AG04450 (cell line): ENCODE measurements at places on chromosomes 1 and 21.

DNA sequence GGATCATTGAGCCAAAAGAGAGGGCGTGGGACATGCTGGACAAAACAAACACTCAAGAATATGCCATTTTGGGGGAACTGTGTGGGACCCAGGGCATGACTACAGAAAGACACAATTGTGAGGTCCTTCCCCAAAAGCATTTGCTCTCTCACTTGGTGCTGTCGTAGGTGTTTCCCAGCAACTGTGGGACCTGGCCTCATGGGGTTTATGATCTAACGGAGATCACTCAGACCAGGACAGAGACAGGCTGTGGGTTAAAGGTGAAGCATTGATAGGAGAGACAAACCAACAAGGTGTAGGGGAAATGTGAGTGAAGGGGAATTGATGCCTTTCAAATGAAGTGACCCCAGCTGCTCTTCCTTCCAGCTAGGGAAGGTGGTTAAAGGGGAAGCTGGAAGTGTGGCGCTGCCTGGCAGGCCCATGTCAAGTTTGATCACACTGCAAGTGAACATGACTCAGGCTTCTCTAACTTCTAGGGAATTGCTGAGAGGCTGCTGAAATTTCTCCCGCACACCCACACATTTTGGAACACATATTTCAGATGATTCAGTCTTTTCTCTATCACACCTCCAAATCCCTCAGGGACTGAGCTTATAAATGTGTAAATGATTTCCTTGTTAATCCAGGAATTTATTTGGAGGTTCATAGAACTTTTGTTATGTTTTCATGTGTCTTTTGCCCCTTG lies 30.2 kb downstream of the TRAF5 start:
- no peak for DNase-seq

DNA sequence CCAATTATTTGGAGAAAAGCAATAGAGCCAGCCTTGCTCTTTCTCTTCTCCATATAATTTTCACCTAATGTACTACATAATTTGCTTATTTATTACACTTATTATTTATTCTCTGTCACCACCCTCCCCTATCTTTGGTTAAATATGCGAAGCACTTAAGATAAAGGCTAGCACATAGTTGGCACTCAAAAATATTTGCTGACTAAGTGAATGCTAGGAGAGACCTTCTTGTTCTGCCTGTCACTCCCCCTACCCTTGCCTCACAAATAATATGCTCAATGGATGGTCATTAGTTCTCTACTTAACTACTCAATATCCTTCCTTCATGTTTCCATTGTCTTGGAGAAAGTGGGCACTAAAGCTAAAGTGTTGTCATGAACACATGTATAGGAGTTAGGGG lies 139.7 kb upstream of the ZC3H11B start:
- DNase-seq, result no peak

GRCh38 chr1:47224676-47225399 lies 7.2 kb downstream of the TAL1 start:
- DNase-seq, result no peak

DNA sequence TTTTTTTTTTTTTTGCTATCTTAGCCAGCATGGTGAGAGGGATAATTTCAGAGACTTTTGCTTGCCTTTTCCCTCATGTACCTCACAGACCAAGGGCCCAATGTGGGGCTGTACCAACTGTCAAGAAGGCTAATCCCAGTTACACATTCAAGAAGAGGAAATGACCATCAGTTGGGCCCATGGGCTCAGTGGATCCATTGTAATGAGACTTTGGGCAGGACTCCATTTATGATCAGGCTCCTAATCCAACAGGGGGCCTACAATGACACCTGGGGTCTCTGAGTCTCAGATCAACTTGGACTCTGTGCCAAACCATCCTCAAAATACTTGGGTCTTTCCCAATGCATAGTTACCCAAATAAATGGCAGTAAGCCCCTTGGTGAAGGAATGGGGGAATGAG lies 450.4 kb upstream of the VAMP3 start:
- no peak for DNase-seq

GRCh38 chr1:172308577-172308976 lies 111.9 kb upstream of the C1orf105 start:
- no peak for DNase-seq

DNA sequence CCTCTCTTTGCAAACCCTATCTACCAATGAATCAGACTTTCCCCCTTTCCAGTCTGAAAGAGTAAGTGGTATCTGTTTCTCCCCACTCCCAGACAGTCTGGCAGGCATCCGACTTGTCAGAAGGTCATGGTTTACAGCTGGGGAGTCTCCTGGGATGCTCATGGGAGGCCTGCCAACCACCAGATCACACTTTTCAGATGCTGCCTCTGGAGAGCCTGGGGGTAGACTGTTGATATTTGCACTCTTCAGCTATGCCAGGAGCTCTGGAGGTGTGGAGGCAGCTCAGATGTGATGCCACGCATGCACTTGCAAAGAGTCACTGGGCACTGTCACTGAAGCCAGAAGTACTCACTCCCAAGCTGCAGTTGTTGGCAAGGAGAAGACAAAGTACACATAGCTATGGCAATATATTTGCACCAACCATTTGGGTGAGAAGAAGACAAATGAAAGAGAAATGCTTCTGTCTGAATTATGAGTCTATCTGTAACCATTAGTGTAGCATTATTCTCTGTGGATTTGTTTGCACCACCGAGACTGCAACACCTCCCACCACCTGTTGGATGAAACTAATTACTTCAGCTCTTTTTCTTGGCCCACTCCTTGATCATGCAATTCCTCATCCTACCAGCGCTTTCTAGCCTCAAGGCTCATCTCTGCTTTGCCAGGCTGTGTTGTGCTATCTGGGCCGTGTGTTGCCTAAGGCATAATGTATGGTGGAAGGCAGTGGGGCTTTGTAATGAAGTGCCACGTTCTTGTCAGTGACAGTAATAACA lies 133.0 kb upstream of the SPAG17 start:
- DNase-seq, result no peak

GRCh38 chr1:244084763-244085162 lies 33.7 kb downstream of the ZBTB18 start:
- DNase-seq, result no peak

- DNase-seq, result no peak
Measured at GRCh38 chr1:157460381-157460780, 91.9 kb downstream of the FCRL5 start.
